Cerebellar nuclear complex (tissue), 1 donor: ENCODE measurements at places on chromosomes 7 and 10.

- no peak for DNase-seq
Observed at GRCh38 chr10:91865562-91866081, 43.7 kb downstream of the FGFBP3 start.

DNA sequence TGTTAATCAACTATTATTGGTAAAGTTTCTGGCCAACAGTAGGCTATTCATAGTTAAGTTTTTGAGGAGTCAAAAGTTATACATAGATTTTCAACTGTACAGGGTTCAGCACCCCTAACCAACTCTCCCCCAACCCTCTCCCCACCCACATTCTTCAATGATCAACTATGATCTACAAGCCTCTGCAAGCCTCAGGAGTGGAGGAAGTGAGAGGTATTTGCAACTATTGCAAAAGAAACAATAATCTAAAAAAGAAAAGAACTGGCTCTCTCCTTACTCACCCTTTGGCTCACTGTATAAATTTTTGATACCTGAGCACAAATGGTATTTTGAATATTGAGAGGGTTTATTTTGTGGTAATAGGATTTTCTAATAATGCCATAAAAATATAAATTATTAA lies 179.8 kb downstream of the IPMK start:
- DNase-seq: no peak

DNA sequence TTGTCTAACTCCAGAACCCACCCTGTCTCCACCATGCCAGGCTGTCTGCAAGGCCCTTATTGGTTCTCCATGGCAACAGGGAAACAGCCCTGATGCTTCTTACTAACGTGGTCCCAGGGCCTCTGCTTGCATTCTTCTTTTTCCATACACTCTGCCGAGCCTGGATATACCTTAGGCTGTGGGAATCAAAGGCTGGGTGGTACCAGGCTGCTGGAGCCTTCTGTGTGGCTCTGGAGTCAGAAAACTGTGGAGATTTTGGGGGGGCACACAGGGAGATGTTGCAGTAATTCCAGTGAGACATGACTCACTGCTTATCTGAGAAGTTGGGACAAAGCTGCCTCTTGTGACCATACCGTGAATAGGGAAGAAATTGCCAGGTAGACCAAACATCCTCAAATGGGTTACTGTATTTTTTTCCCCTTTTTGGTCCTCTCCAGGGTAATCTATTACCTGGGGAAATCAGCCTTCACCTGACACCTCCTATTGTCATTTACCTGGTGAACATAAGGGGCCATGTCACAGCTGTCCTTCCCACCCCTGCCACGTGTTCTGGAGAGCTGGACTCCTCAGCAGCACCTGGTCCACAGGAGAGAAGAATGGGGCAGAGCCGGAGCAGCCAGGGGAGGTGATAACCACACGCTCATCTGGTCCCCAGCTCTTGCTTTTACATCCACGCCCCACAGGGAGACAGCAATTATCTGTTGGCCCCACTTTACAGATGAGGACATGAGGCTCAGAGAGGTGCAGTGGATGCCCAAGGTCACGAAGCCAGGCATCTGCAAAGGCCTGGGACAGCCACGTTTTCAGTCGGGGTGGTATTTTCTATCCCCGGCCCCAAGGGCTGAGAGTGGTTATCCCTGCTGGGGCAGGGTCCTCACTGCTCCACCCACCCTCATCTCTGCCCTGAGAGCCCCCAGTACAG lies 4.6 kb downstream of the CHST3 start:
- DNase-seq: no peak

DNA sequence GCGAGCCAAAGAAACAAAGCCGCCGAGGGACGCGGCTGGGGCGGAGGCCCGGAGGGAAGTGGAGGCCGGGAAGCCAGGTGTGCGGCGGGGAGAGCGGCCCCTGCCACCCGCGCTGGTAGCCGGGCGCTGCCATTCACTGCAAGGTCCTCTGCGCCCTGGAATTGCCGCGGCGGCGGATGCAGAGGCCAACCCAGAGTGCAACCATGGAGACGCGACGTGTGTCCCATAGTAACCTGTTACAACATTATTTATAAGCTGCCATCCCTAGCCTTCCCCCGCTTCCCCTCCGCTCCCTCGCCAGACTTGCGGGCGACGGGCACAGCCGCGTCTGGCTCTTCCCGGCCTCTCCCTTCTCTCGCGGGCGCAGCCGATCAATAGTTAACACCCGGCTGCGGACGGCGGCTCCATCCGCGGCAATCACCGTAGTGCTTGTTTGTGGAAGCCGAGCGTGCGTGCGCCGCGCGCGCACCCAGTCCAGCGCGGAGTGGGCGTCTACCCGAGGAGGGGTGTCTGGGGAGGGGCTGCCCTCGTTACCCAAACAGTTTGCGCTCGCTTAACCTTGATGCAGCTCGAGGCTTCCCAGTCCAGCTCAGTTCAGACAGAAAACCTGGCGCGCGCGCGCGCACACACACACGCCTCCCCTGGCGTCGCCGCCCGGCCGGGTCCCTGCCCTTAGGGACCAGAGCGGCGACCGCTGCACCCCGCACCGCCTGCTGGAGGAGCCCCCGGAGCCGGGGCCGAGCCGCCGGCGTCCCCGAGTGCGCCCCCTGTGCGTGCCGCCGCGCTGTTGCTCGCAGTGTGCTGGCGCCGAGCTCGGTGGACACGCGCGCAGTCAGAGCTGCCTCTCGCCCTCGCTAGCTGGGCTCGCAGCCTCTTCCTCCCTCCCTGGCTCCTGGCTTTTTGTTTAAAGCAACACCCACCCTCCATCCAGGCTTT lies 165.4 kb upstream of the DPP6 start:
- no peak for DNase-seq

DNA sequence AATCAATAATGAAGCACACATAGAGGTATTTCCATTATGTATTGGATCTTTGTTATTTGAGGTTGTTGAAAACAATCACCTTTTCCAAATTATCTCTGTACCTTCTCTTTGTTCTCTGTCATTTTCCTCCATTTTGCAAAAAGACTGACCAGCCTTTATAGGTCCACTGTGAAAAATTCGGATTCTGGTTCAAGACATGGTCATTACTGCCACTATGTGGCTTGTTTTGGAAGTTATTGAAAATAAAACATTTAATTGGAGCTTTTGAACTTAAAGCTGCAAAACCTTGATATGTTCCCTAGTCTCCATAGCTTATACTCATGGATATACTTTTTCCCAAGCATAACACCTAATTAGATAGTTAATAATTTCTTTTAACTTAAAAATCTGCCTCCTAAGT lies 1094.4 kb downstream of the NRG3 start:
- no peak for DNase-seq

DNA sequence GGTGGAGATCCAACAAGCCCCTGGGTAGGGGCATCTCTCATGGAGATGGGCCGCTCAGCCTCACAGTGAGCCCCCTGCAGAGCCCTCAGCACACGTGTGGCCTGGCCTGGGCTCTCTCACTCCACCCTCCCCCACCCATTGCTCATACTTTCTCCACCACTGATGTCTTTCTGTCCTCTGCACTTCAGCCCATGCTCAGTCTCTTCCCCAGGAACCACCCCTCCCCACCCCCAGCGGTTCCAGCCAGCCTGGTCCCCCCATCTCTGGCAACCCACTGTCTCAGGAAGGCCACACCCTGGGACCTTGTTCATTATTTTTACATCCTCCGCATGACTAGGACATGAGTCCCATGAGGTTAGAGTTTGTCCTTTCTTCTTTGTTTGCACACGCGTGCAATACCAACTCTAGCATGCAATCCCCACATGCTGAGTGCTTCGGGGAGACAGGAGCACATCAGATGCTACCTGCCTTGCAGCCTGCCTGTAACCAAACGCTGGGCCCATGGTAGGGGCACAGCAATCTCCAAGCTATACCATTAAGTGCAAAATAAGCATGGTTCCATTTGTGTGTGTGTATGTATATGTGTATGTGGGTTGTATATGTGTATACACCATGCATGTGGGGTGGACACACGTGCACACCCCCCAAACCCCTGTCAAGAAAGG lies 408.4 kb upstream of the FOXK1 start:
- DNase-seq: no peak

DNA sequence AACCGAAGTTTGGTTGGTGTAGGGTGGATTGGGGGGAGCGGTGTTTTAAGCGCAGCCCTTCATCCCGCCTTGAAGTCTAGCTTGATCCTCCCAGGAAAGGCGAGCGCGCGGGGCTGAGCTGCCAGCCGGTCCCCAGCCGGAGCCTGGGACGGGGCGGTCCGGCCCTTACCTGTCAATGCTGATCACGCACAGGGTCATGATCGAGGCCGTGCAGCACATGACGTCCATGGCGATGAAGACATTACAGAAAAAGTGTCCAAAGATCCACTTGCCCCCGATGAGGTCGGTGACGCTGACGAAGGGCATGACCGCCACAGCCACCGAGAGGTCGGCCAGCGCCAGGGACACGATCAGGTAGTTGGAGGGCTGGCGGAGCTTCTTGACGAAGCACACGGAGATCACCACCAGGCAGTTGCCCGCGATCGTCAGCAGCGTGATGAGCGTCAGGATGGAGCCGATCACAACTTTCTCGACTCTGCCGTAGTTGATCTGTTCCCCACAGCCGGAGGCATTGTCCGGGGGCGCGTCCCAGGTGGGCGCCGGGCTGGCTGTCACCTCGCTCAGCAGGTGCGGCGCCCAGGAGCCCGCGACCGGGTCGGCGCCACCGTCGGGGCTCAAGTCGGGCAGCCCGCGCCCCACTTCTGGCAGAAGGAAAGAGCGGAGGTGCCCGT lies 740 bp downstream of the HTR7 start:
- DNase-seq: no peak

GRCh38 chr7:129824291-129825208 lies 128.2 kb downstream of the UBE2H start:
- DNase-seq: no peak

DNA sequence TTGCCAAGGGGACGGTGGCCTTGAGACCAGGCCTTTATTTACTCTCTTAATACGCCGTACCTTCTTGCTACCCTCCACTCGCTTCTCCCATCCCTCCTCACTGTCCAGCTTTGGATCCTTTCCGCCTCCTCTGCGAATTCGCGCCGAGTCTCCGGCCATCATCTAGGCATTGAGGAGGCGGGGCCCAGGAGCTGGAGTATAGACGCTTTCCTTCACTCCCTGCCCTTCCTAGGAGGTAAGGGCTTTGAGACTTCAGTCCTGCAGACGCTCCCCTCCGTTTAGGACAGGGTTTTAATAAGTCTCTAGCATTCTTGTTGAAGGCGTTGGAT lies 538 bp downstream of the TFAM start:
- no peak for DNase-seq

GRCh38 chr7:142615508-142615907 lies 133.8 kb upstream of the PRSS1 start:
- no peak for DNase-seq

DNA sequence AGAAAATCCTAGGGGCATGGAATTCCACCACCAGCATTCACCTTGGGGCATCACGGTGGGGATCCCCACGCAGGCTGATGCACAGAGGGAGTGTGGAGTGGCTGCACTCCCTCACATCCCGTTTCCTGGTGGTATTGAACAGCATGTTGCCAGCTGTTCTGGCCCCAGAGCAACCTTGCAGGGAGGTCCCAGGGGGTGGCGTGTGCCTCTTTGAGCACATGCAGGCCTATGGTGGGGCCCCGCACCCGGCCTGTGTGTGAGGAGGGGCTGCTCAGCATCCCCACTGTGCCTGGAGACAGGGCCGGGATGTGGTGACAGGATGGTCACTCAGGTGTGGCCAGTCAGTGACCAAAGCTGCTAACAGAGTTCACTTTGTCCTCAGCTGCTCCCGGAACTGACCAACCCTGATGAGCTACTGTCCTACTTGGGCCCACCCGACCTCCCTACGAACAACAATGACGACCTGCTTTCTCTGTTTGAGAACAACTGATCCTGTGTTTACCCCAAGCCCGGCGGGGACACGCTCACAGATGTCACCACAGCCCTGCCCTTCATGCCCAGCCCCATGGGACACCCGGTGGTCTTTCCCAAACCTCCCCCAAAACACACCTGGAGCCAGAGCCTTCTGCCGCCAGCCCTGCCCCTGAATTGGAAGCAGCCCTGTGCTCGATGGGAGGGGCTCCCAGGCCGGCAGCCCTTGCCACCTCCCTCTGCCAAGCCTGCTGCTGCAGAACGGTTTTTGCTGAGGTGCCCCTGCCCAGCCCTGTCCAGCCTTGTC lies 18.7 kb downstream of the ZMIZ2 start:
- DNase-seq: no peak

GRCh38 chr7:36280840-36281812 lies 108.5 kb upstream of the ANLN start:
- no peak for DNase-seq

- no peak for DNase-seq
Observed at GRCh38 chr7:141355032-141355431, 196.2 kb upstream of the AGK start.

GRCh38 chr7:641269-641671 lies 85.2 kb upstream of the DNAAF5 start:
- DNase-seq: no peak

GRCh38 chr10:45354261-45354660 lies 19.8 kb upstream of the ALOX5 start:
- no peak for DNase-seq

DNA sequence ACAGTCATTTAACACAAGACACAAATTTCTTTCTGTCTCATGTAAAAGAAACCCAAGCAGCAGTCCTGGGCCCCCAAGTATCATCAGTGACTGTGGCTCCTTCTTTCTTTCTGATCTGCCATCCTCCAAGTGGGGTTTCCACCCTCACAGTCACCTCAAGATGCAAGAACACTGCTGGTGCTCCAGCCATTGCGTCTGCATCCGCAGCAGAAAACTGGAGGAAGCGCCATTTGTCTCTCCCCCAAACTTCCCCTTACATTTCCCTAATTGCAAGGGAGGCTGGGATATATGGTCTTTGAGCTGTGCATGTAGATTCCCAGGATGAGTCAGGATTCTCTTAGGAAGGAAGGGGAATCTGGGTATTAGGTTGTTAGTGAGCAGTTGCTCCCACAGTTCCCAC lies 60.9 kb upstream of the GNA12 start:
- no peak for DNase-seq

DNA sequence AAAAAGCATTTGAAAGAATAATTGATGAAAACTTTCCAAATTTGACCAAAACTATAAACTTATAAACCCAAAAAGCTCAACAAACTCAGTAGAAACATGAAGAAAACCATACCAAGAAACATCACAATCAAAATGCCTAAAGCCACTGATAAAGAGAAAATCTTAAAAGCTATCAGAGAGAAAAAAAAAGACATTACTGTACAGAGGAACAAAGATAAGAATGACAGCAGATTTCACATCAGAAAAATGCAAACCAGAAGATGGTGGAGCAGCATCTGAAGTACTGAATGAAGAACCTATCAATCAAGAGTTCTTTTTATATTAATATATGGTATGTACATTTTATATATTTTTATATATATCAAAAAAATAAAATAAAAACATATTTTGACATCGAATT lies 2.4 kb upstream of the GPAM start:
- DNase-seq: no peak

- no peak for DNase-seq
Observed at GRCh38 chr7:30411173-30411572, 67.4 kb downstream of the NOD1 start.
